ENCODE measurements at places on chromosomes 5 and 9. TPM values are rescaled to one million over a fixed set of nuclear protein-coding genes. Genes with fewer than 3 reads are reported as not detected.

The IFNA2 gene
- not detected for total RNA-seq

The YIPF5 gene
- total RNA-seq: 92.9 TPM

The NPR2 gene
- 17.7 TPM for total RNA-seq

The C1QTNF2 gene
- total RNA-seq: 0.74 TPM

The GAPT gene
- not detected for total RNA-seq

The IRGM gene
- not detected for total RNA-seq

The UNC13B gene
- total RNA-seq: 11.3 TPM

The TAF11L9 gene
- not detected for total RNA-seq

The DMRTA1 gene
- total RNA-seq: 0.17 TPM

All from bronchus fibroblast of lung (primary cell).